Chondrocyte (in vitro differentiated cells): ENCODE measurements at places on chromosomes 6 and 20.
A peak's percentile ranks its signal among the peaks of the same experiment; 100 is the strongest.

GRCh38 chr20:58192567-58192966 lies 35.9 kb downstream of the ANKRD60 start:
- no peak for DNase-seq

DNA sequence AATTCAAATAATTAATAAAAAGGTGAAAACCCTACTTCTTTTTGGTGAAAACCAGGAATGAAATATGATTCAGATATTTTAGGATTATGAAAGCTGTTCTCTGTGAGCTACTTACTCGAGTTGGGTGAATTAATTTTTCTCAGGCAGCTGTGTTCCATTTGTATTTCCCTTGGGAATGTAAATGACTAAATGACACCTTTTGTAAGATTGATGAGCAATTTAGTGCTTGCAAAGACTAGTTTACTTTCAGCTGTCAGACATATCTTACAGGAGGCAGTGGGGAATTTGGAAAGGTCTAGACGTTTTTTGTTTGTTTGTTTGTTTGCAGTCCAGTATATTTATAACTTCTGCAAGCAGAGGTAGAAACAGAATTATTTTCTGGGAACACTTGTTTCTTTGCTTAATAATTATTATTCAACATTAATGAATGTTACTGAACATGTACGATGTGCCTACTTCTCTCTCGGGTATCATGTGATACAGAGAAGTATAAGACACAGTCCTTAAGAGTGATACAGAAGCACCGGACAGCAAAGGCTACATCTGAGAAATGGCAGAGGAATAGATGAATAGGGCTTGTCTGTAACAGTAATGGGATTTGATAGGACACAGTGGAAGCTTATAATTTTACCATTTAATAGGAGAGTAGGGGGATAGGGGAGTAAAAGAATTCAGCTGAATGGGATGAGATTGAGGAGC lies 91.3 kb downstream of the AKAP7 start:
- no peak for DNase-seq

GRCh38 chr6:11144393-11144851 lies 32.9 kb upstream of the ERVFRD-1 start:
- no peak for DNase-seq

DNA sequence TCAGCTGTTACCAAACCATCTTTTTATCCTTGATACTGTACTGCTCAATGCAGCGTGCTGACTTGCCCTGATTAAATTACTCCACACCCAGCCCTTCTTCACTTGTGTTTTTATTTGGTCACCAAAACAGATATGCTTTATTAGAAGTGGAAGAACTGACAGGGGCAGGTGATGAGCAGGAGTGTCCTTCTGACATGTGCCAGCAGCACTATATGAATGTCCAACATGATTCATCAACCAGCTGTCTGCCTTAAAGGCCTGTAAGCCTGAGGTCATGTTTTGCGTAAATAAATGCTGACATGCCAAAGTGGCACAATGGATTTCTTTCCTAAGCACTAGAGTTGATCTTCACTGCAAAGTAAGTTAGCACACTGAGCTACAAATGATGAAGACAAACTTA lies 15.4 kb downstream of the POPDC3 start:
- no peak for DNase-seq

DNA sequence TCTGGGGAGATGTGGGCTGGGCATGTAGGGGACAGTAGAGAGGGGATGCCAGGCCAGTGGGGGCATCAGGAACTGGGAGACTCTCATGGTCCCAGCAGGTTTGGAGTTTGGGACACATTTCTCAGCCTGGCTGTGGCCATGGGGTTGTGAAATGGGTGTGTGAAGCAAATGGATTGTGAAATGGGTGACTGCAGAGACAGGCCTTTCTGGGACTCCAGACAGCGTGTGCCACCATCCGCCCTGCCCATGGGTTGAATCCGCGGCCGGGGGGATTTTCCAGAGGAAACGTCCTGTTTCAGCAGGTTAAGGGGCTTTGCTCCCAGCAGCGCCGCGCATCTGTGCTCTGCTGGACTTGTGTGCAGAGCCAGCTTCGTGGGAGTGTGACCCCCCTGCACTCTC lies 3.7 kb upstream of the PMEPA1 start:
- DNase-seq: no peak

- DNase-seq: no peak
Measured at GRCh38 chr6:151317103-151317994, 74.0 kb downstream of the ZBTB2 start.

DNA sequence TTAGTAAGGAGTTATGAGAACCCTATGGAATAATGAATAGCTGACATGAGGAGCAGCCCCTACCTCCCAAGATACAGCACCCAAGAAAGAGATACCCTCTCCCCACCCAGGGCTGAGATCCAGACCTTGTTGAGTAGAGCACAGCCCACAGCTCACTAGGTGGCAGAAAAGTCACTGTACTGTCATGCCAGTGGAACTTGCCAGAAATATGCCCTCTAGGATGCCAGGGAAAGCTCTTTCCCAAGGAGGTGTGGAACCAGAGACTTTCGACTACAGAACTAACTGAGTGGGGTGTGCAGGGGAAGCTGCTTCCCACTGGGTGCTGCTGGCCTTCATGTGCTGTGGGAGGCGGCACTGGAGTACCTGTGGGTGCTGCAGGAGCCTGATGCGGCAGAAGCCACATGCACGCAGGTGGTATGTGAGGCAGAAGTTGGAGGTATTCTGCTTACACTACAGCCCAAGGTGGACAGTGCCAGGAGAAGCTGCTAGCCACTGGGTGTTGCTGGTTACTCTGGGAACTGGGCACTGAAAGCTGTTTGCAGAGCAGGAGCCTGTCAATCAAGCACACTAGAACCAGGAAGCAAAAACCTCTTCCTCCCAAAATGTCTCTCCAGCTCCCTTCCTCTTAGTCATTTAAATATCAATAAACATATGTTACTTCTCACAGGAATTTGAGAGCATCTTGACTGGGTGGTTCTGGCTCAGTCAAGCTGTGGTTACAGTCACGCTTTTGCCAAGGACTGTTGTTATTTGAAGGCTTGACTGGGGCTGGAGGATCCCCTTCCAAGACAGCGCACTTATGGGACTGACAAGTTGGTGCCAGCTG lies 17.8 kb downstream of the ARMC12 start:
- no peak for DNase-seq

GRCh38 chr20:51450221-51450712 lies 92.3 kb downstream of the NFATC2 start:
- no peak for DNase-seq

DNA sequence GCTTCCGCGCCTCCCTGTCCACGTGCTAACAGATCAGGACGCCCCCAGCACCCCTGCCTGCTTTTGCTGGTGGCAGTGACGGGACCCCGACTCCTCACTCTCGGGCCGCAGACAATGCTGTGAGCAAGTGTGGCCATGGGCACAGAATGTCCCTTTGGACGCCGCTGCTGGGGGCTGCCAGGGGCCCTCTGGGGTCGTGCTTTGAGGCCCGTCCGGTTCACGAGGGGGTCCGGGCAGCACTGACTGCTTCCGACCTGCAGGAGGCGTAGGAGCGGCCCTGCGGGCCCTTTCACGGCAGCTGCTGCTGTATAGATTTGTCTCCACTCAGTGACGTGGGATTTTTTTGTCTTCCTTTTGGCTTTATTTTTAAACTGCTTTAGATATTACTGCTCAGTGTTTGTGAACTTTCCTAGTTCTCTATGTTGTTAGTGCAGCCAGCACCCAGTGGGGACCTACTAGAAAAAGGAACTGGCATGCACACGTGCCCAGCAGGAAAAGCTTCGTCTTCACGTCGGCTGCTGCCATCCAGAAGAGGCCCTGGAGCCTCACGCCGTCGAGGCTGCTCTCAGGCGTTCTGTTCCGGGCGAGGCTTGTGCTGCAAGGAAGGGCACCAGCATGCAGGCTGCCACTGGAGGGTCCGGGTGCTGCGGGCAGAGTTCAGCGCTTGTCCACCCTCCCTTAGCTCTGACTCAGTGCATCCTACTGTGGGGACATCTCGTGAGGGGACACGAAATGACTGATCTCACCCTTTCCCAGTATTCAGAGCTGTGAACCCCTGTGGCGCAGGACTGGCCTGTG lies 21.7 kb downstream of the UCKL1 start:
- DNase-seq: peak; percentile 87

- no peak for DNase-seq
Measured at GRCh38 chr6:1841136-1841535, 231.4 kb downstream of the FOXC1 start.

DNA sequence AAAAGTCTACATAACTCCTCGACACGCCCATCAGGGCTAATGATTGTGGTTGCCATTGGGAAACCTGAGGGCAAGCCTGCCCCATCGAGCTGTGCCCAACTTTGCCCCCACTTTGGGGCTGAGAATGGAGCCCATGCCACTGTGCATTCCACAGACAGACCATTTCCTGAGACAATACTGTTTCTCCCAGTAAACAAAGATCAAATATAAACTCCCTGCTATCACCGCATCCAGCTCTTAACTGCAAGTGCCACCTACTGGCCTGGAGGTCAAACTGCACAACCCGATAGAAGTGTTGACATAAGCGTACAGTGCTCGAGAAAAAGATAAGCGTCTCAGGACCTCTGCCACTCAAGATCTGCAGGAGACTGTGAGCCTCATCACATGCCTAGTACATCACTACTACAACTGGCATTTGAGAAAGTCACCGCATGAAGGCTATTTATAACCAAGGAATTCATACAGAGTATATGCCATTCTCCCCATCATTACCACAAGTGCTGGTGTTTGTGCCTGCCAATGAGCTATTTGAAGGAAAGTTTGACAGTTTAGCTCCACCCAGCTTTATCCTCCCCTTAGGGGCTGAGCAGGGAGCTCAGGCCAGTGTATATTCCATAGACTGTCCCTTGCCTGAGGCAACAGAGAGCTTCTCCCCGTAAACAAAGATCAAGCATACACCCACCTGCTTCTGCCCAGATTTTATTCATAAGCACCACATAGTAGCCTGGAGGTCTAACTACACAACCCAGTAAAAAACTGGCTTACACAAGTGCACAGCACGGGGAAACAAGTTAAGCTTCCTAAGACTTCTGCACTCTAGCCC lies 4.5 kb upstream of the DEFB126 start:
- no peak for DNase-seq

DNA sequence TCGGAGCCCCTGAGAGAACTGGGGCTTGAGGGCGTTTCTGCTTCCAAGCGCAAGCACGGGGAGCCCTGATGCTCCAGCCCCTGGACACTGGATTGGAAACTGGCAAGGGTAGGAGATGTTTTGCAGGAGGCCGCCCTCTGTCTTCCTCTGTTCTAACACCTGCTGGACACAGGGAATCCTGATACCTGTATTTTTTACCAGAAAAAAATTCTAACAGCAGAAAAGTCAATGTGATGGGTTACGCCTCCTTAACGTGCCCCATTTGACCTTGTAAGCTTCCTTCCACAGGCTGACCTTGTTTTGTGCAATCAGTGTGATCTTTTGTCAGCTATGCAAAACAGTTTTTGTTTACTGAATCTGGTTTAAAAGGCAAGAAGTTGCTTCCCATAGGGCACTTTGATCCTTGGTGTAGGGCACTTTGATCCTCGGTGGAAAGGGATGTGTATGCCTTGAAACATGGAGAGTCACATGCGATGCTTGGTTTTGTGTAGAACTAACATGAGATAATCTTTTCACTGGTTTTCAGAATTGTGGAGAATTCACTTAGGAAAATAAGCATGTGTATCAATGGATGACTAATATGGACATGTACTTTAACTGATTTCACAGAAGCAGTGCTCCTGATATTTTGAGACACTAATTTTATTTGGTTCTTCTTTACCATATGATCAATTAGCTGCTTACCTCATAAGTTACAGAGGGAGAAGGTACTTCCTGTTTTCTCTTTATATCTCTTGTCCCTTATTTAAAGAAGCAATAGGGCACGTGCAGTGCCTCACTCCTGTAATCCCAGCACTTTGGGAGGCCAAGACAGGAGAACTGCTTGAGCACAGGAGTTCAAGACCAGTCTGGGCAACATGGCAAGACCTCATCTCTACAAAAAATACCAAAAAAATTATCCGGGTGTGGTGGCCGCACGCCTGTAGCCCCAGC lies 59.9 kb upstream of the MAP3K4 start:
- no peak for DNase-seq

DNA sequence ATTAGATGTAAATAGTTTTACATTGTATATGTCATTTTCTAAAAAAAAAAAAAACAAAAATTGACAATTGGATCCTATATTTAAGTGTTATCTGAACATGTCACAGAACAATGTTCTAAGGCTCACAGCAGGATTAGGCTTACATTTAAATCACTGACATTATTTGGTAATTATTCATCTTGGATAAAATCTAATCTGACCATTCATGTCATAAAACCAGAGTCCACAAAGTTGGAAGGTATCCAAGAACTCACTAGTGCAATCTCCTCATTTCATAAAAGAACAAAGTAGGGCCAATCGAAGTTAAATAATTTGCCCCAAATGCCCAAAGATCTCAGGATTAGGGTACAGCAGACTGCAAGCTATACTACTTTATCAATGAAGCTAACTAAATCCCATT lies 73.0 kb downstream of the PDSS2 start:
- DNase-seq: no peak

DNA sequence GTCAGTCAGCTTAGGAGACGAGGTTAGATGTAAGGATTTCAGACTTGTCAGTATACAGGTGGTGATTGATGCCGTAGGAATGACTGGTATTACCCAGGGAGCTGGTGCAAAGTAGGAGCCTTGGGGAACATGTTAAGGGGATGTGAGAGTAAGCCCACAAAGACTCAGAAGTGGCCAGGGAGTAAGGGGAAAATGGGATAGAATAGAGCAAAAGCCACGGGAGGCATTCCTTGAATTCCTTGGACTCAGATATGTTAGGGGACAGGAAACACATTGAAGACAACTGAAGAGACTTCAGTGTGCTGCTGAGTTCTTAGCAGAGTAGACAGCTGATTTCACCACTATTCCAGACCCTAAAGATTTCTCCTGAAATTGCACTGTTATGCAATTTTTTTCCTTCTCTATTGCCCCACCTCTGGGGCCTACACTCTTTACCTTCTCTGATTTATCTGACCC lies 1.2 kb upstream of the ACAT2 start:
- DNase-seq: no peak

DNA sequence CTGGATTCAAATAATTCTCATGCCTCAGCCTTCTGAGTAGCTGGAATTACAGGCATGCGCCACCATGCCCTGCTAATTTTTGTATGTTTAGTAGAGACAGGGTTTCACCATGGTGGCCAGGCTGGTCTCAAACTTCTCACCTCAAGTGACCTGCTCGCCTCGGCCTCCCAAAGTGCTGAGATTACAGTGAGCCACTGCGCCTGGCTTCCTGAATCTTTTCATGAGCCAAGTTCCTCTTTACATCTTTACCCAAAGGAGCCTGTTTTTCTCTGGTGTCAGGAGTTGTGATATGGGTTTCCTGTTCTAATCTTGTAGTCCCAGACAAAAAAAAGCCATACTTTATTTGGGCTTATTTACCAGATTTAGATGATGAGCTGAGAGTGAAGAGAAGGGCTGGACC lies 34.4 kb downstream of the PCNA start:
- no peak for DNase-seq

GRCh38 chr6:107458672-107459282 lies 587 bp downstream of the PDSS2 start:
- DNase-seq: no peak

GRCh38 chr6:3208775-3209113 lies 18.7 kb downstream of the TUBB2B start:
- no peak for DNase-seq
